GM23338 (cell line): ENCODE measurements at places on chromosomes 1 and 21.

- no peak for DNase-seq
Observed at GRCh38 chr1:98461873-98462385, 199.6 kb upstream of the SNX7 start.

- DNase-seq, result no peak
Observed at GRCh38 chr1:1390675-1391074, 8.5 kb downstream of the CCNL2 start.

DNA sequence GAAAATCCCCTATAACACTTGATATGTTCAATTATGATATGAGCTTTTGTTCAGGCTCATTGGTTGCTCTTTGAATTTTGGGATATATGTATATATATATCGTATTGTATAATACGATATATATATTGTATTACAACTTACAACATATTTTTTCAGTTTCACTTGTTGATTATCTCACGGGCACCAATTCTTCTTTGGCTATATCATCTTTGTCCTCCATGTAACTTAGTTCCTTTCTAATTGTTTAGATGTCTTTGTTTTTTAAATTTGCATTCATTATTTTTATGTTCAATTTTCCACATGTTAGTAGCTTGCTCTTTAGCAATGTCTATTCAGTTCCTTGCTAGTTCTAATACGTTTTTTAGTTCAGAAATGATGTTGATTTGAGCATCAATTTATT lies 150.0 kb downstream of the BACH1 start:
- DNase-seq, result no peak

DNA sequence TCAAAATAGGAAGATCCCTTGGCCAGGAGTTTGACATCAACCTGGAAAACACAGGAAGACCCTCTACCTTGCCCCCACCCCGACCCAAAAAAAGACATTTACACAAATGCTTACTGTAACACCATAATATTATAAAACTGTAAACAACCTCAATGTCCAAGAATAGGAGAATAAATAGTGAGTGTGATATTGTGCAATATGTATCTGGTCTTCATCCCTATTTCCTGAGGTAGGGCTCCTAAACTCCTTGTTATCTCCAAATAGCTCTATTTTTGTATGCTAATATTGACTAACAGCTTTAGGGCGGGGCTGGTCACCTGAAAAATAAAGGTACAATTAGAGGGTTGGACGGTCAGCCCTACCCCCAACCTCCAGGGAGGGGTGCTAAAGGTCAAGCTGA lies 23.5 kb downstream of the RSBN1 start:
- no peak for DNase-seq

GRCh38 chr1:72434070-72434469 lies 151.7 kb upstream of the NEGR1 start:
- no peak for DNase-seq

DNA sequence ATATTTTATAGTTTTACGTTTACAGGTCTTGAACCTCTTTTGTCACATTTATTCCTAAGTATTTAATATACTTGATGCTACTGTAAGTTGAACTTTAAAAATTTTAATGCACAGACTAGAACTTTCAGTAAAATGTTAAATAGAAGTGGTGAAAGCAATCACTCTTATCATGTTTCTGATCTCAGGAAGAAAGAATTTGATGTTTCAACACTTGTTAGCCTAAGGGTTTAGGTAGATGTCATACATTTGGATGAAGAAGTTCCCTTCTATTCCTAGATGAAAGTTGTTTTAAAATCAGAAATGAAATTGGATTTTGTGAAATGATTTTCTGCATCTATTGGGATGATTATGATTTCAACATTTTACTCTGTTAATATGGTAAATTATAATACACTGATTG lies 63.6 kb upstream of the TTLL7 start:
- no peak for DNase-seq

DNA sequence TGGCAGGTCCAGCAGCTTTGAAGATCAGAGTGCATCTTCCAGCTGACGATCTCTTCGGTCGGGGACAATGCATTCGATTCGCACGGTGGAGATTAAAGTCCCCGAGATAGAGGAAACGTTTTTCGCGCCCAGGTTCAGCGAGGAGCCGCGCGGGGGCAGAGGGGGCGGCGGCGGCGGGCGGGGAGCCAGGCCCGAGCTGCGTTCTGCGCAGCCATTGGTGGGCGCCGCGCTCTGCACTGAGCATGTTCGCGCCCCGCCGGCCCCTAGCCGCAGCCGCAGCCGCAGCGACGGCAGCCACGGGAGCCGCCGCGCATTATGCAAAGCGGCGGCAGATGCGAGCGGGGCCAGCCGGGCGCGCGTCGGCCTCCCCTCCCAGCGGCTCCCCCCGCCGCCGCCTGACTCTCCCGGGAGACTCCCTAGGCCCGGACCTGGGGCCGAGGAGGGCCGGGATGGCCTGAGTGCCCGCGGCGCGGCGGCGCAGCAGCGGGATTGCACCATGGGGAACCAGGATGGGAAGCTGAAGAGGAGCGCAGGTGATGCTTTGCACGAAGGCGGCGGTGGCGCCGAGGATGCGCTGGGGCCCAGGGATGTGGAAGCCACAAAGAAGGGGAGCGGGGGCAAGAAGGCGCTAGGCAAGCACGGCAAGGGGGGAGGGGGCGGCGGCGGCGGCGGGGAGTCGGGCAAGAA lies at the start of gene FMN2:
FMN2 (plus strand) TSS at position 270 of the 687 bp plus-strand sequence; CDS start at position 497, 227 bp downstream.
- peak; percentile 78 for DNase-seq

DNA sequence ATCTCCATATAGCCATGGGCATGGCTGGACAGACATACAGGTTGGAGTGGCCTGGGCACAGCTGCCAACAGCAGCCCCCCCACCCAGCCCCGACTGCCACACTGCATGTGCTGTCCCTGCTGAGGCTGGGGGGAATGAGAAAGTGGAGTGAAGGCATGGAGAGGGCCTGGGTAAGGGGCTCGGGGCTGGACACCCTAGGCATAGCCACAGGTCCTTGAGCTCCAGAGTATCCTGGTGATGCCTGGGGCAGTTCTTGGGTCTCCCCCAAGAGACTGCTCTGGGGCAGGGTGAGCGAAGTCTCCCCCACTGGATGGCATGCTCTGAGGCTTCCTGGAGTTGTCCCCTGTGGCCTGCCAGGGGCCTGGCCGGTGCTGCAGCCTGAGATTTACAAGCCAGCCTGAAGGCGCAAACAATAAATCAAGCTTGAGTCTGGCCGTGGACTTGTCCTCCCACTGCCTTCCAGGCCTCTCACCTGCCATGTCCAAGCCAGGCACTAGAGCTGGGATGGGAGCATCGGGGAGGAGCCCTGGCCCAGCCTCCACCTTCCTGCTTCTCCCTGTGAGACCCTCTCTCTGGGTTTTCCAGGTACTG lies 53.6 kb downstream of the FOXO6 start:
- DNase-seq, result no peak

- no peak for DNase-seq
Observed at GRCh38 chr21:36908260-36908908, 58.1 kb downstream of the HLCS start.

GRCh38 chr1:59204001-59204400 lies 92.9 kb upstream of the FGGY start:
- no peak for DNase-seq

DNA sequence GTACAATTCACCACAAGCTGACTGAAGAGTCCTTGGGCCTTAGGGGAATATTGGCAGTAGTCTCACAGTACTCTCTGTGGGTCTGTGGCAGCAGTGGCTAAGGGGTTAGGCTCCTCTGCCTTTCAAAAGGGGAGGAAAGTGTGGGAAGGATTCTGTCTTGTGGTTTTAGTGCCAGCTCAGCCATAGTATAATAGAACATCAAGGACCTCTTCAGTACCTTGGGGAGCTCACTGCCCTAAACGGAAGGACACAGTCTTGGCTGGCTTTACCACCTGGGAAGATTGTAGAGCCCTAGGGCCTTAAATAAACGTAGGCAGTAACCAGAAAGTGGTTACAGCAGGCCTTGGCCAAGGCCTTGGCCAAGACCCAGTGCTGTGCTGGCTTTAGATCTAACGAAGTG lies 265.7 kb downstream of the COL11A1 start:
- no peak for DNase-seq

DNA sequence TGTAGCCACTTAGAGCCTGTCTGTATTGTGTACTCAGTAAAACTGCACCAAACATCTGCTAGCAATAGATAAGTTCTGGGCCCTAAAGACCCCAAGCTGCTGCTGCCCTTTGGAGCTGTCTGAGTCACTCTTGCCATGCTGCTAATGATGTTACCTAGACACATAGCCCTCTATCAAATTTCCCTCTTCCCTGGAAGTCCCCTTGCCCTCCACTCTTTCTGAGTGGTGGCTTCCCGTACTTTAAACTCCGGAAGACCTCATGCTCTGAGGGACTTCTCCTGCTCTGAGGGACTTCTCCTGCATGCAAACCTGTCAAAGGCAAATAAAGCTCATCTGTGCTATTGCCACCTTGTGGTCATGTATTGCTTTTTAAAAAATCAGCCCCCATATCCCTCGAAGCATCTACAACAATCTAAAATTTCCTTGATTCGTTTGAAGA lies 34.0 kb downstream of the FH start:
- DNase-seq, result peak; percentile 59

GRCh38 chr1:9836632-9836960 lies 12.8 kb upstream of the CLSTN1 start:
- DNase-seq, result no peak

- no peak for DNase-seq
Observed at GRCh38 chr1:52263153-52263910, 102.7 kb downstream of the CC2D1B start.

DNA sequence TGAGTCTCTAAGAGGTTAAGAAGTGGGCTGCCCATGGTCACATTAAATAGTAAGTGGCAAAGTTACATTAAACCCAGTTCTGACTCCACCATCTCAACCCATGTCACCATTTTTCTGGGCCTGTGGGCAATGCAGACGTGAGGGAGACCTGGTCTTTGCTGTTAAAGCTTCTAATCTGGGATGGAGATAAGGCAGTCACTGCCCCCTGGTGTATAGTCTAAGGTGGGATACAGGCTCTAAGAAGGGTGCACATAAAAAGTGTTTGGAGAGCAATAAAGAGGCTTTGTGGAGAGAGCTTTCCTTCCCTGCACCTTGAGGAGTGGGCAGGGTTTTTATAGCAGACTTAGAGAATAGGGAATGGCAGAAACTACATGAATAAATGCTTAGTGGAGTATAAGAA lies 141.3 kb downstream of the ROR1 start:
- peak; percentile 68 for DNase-seq

- no peak for DNase-seq
Observed at GRCh38 chr1:232899839-232900238, 50.6 kb upstream of the NTPCR start.

GRCh38 chr1:180950321-180950720 lies 37.6 kb downstream of the KIAA1614 start:
- DNase-seq, result no peak

GRCh38 chr1:116544588-116545358 lies 26.1 kb downstream of the CD58 start:
- DNase-seq, result no peak

- DNase-seq, result no peak
Observed at GRCh38 chr1:110321846-110322245, 17.3 kb upstream of the RBM15 start.

DNA sequence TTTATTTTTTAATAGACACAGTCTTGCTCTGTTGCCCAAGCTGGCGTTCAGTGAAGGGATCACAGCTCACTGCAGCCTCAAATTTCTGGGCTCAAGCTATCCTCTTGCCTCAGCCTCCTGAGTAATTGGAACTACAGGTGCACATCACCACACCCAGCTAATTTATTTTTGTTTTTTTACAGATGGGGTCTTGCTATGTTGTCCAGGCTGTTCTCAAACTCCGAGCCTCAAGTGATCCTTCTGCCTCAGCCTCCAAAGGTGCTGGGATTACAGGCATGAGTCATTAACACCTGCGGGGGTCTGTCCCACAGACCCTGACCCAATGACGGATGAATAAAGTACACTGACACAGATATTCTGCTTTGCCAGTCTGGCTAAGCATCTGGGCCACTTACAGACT lies 33.6 kb upstream of the ZZZ3 start:
- DNase-seq, result no peak

GRCh38 chr1:224629965-224630364 lies 13.8 kb downstream of the CNIH3 start:
- no peak for DNase-seq

DNA sequence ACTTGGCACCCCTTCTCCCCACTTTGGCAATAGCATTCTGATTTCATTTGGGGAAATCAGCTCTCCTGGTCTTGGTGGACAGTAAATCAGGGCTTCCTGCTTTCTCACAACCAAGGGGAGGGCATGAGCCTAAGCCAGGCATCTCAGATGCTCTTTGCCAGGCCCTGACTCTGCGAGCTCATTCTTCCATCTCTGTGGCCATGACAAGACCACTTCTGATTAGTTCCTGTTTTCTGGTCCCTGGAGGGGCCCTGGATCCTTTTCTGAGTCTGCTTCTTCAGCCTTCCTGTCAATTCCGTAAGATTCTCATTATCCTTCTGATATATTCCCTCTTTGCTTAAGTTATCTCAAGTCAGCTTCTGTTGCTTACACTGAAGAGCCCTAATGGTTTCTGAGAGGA lies 210.4 kb downstream of the HIVEP3 start:
- no peak for DNase-seq

- peak; percentile 85 for DNase-seq
Observed at GRCh38 chr1:31460027-31460426, 47.0 kb downstream of the SERINC2 start.

- DNase-seq, result no peak
Observed at GRCh38 chr1:41591891-41592290, 107.4 kb upstream of the EDN2 start.

DNA sequence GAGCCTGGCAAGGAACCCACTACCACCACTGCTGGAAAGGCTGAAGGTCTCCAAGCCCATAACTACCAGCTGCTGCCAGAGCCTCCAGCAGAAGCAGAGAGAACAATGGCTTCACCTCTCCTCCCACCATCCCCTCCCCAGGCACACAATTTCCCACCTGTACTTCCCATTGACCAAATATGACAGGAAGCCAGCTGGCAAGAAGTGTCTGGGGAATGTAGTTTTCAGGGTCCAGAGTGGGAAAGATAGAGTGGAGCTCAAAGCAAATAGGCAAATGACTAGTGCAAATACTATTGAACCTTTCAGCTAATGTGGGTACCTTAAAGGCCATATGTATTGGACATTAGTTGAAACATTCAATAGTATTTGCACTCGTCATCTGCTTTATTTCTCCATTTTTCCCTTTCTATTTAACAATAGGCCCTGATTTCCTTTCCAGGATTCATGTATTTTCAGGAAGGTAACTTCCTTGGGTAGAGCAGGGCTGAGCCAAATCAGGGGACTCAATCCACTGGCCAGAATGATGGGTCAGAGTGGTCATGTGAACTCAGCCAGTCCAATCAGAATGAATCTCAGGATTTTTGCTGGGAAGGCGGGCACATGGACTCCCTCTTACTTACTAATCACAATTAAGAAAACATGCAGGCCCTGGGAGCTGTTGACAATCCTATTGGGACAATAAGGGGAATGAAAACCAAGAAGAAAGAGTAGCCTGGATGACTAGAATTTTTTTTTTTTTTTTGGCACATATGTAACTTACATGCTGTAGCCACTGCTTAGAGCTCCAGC lies 12.1 kb upstream of the NFYC start:
- no peak for DNase-seq

DNA sequence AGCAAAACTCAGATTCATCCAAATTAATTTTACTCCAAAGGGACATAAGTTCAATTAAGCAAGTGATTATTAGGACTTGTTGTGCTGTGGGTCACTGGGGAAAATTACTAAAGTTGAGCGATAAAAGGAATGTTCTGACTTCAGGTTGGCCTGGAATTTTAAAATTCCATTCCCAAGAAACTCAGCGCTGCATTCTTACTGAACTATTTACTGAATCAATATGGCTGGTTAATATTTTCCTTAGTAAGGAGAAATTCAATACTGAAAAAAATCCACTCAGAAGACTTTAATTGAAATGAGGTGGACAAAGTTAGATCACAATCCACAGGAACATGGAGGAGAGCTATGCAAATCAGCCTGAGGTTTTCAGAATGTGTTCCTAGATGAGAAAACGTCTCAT lies 578.9 kb upstream of the NR5A2 start:
- no peak for DNase-seq
